ENCODE measurements at places on chromosomes 1 and 21.

- no peak for DNase-seq
Measured at GRCh38 chr1:168340781-168341482, 60.3 kb downstream of the TBX19 start.

- DNase-seq: no peak
Measured at GRCh38 chr1:99614728-99615127, 31.2 kb upstream of the PALMD start.

- DNase-seq: no peak
Measured at GRCh38 chr1:197806718-197807117, 31.4 kb upstream of the DENND1B start.

- DNase-seq: peak; percentile 42
Measured at GRCh38 chr1:150615346-150616201, 13.8 kb downstream of the ENSA start.

DNA sequence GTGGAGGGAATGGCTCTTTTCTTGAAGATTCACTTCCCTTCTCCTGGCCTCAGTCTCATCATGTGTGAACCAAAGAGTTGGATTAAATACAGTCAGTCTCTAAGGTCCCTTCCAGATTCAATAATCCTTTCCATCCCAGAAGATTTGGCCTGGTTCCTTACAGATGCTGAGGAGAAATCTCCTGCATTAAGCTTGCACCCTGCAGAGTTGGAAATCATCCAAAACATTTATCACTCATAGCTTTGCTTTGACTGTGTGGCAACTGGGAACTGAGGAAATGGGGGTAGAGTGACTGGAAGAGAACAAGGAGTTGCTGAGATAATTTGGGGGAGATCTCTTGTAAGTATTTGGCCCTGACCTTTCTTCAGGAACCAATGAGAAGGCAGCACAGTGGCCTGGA lies 220.5 kb upstream of the SGIP1 start:
- no peak for DNase-seq

DNA sequence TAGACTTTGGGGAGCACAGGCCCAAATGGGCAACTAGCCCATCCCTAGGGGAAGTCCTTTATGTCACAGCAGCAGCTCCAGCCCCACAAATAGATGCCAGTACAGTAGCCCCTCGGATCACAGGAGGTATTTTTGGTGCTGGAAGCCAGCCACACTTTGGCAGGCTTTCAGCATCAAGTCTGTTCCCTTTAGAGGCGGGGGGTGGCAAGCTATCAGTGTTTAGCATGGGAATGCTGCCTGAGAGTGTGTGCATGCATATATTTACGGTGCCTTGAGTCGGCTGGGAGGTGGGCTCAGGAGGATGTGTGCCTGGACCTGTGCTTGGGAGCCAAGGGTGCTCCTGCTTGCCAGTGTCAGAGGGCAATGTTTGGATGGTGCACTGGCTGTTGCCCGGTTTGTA lies 3.5 kb upstream of the PLXNA2 start:
- no peak for DNase-seq

DNA sequence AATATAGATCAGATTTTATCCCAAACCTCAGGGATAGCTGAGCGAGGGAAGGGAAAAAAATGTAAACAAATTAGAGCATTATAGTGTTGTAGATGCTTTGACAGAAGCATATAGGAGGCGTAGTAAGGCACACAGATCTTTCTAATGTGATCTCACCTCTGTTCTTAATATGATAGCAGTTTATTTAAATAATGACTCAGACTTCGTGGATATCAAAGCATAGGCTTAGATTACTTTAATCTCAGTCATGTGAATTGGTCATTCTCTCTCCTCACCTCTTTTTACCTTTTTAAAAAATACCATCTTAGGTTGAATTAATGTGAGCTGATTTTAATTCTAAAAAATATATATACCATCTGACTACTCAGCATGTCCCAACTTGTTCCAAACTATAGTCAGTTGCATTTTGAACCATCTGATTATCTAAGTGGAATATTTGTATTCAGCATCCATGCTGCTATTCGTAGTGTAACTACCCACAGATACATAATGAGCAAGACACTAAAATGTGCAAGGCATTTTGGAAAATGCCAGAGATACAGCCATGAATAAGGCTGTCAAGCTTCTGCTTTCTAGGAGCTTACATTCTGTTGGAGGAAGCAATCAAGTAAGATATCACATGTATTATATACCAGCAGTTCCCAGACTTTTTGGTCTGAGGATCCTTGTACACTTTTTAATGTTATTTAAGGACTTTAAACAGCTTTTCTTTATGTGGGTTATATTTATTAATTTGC lies 76.7 kb downstream of the OSBPL9 start:
- no peak for DNase-seq

GRCh38 chr1:15245593-15246360 lies 1.2 kb upstream of the FHAD1 start:
- no peak for DNase-seq

DNA sequence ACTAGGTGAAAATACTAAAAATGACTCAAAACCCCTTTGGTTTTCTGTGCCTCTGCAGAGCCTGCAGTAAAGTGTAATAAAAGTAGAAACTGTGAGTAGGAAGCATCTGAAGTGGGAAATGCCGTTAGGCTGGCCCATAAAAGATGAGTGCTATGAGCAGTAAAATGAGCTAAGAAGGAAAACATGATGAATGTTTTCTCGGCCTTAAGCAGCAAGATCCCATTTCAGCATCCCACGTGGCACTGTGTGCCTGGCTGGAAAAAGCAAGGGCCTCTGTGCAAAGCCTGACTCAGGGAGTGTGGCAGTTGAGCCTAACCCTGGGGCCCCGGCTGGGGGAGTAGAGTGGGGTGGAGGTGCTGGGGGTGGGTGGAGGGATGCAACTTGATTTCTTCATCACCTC lies 109.5 kb downstream of the TBX15 start:
- DNase-seq: no peak

- DNase-seq: no peak
Measured at GRCh38 chr1:198268784-198269645, 112.2 kb downstream of the NEK7 start.

DNA sequence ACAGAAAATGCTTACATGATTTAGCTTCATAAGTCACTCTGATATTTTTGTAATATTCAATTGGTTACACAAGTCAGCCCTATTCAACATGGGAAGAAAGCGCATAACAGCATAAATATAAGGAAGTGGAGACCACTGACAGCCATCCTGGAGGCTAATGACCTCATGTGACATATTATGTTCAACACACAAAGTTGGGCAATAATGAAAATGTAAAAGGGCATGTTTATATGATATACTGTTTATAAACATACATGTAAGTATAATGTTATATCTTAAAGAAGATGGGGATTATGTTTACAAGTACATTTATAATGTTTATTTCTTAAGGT lies 30.2 kb downstream of the EVI5 start:
- DNase-seq: no peak

DNA sequence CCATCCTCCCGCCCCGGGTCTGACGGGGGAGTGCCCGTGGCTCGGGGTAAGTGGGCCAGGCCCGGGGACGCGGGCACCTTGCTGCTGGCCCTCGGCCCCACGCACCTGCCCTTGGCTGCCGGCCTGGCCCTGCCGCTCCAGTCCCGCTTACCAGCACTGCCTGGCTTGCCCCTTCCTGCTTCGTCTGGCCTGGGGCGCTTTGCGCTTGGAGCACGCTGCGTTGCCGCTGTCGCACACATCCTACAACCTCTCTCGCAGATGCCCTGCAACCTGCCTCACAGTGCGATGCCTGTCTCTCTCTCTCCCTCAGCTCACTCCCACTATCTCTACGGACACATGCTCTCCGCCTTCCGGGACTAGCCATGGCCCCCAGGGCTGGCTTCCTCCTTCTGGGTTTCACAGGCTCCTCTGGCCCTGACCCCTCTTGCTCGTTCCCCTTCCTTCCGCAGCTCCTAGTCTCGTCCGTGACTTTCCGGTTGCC lies 9.7 kb downstream of the MYOG start:
- DNase-seq: no peak

DNA sequence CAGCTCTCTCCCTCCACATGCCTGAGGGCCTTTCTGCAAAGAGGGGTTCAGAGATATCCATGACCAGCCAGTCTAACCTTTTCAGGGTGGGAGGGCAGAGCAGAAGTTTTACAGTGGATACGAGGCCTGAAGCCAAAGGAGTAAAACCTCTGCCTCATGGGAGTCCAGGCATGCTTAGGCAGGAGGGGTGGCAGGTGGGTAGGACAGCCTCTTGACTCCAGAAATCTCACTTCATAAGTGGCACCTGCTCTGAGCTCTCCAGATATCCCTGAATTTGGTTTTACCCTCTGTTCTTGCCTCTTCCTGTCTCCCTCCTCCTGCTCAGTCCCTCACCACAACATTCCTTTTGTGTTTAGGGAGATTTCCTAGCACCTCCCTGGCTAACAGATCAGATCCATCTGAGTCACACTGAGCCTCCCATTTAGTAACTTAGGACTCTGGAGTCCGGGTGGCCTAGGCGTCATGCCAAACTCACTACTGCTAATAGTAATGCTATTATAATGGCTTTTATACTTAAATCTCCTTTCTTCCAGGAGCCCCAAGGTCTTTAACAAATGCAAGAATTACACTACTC lies 201.0 kb downstream of the HS2ST1 start:
- no peak for DNase-seq

DNA sequence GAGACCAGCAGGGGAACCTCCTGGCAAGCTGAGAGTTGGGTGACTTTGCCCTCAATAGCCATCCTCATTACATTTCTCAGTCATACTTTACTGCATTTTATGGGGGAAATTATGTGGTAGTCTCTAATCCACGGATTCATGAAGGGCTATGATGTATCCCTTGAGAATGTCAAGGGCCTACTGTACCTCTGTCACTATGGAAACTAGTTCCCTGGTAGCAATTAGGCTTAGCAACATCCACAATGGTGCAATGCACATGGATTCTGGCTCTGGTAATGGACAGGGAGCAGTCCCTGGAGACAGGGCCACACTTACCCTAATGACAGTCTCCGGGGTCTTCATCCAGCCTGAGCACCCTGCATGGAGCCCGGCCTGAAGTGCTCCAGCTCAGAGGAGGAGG lies 26.5 kb downstream of the LRRN2 start:
- DNase-seq: no peak

DNA sequence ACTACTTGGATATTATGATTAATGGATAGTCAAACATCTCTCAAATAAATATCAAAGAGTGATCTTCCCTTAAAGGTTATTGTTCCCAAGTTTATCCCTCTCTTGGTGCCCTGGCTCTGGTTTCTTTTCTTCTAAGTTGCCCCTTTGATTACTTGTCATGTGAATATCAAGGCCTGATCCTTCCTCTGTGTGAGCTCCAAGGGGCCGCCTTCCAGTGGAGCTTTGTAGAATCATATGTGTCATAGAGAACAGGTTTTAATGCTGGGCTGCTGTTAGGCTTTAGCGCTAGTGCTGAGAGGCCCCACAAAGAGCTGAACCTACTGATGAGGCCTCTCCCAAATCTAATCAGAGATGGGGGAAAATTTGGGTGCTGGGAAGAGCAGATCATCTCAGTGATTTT lies 25.5 kb downstream of the UCK2 start:
- DNase-seq: no peak

DNA sequence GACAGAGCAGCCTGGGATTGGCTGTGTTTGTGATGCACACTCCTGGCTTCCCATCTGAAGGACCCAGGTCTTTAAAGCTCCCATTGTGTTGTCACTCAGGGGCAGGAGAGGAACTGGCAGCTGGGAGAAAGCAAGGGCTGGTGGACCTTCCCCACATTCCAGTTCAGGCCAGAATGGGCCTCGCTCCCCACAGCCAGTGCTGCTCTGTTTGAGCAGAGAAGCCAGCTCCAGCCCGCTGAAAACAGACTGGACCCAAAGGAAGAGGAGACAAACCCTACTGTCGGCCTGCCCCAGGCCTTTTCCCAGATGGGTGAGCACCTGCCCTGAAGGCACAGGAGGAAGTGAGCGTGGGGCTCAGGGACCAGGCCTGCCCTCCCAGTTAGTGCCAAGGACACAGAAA lies 499.4 kb downstream of the NPHP4 start:
- no peak for DNase-seq

DNA sequence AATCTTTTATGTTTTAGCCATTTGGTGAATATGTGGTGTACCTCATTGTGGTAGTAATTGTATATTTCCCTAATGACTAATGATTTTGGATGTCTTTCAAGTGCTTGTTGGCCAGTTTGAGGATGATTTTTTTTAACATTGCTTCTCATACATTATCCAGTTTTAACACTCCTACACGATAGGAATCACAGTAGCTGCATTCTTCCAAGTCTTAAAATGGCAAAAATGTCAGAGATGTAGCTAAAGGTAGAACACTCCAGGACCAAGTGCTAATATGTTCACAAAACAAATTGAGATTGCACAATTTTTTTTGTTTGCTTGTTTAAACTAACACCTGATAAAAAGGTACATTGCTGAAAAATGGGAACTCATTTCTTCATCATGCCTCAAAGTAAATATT lies 11.7 kb downstream of the USP25 start:
- no peak for DNase-seq

DNA sequence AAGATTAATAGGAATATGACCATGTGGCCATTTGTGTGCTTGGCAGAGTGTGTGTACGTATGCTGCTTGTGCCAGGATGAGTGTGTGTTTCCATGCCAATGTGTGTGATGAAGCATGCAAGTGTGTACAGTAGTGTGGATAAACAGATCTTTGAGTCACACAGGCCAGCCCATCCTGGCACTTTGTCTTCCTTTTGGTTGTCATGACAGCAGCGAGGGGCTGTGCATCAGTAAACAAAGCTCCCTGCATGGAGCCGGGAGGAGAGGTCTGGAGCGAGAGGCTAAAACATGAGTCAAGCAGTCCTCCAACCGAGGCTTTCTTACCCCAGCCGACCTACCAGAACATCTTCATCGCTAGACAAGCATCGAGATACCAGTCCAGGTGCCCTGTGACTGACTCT lies 221.2 kb downstream of the CACNA1E start:
- DNase-seq: no peak

GRCh38 chr21:44916965-44917364 lies 3.7 kb downstream of the ITGB2 start:
- no peak for DNase-seq

GRCh38 chr21:42437786-42438185 lies 34.1 kb downstream of the UBASH3A start:
- DNase-seq: no peak

DNA sequence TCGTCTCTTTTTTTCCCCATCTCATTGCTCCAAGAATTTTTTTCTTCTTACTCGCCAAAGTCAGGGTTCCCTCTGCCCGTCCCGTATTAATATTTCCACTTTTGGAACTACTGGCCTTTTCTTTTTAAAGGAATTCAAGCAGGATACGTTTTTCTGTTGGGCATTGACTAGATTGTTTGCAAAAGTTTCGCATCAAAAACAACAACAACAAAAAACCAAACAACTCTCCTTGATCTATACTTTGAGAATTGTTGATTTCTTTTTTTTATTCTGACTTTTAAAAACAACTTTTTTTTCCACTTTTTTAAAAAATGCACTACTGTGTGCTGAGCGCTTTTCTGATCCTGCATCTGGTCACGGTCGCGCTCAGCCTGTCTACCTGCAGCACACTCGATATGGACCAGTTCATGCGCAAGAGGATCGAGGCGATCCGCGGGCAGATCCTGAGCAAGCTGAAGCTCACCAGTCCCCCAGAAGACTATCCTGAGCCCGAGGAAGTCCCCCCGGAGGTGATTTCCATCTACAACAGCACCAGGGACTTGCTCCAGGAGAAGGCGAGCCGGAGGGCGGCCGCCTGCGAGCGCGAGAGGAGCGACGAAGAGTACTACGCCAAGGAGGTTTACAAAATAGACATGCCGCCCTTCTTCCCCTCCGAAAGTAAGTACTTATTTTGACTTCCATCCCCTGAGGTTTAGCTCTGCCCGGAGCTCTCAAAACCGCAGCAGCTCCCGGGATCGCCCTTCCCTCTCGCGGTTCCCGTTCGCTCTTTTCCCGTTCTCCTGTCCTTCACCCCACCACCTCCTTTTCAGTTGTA lies 1.5 kb downstream of the TGFB2 start:
- peak; percentile 13 for DNase-seq

- DNase-seq: no peak
Measured at GRCh38 chr1:46983830-46984586, 39.5 kb upstream of the CYP4X1 start.

All from stimulated activated naive CD8-positive, alpha-beta T cell treated with anti-CD3 and anti-CD28 coated beads, Interleukin-15, Interleukin-2, amounts not matched to agents 100 U/mL and 50 U/mL, for 24 hours (primary cell).